KG1 (cell line): ENCODE measurements at places on chromosomes 2 and 18.

GRCh38 chr2:183926433-183926832 lies 671.9 kb upstream of the ZNF804A start:
- no peak for DNase-seq

DNA sequence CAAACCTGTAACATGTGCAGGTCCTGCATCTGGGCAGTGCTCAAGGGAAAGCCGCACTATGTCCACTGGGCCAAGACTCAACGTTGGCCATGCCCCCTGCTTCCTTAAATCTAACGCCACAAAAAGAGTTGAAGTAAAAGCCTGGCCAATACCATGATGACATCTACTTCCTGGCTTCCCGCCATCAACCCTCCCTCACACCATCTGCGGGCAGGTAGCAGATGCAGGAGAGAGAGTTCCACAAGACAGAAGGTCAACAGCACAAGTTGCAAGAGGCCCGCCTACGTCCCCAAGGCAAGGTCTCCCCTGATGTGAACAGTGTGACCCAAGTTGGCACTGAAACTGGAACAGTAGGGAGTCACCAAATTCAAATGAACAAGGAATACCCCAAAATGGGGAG lies 48.4 kb downstream of the ABCG8 start:
- DNase-seq: no peak

- DNase-seq: no peak
Observed at GRCh38 chr2:43324259-43325106, 98.1 kb upstream of the ZFP36L2 start.

GRCh38 chr2:156452971-156453370 lies 16.8 kb downstream of the GPD2 start:
- no peak for DNase-seq

GRCh38 chr2:95052307-95052706 lies 26.8 kb downstream of the MAL start:
- DNase-seq: no peak

- DNase-seq: peak; percentile 48
Observed at GRCh38 chr2:214103276-214104001, 307.4 kb upstream of the VWC2L start.

GRCh38 chr2:232497348-232497747 lies 9.7 kb upstream of the ECEL1 start:
- no peak for DNase-seq

- DNase-seq: no peak
Observed at GRCh38 chr18:79133724-79134123, 64.5 kb downstream of the ATP9B start.

GRCh38 chr18:55249550-55249949 lies 290.3 kb upstream of the CCDC68 start:
- DNase-seq: no peak

- DNase-seq: no peak
Observed at GRCh38 chr18:6509417-6509816, 94.7 kb upstream of the L3MBTL4 start.

GRCh38 chr2:105556366-105556765 lies 157.5 kb upstream of the FHL2 start:
- DNase-seq: no peak

DNA sequence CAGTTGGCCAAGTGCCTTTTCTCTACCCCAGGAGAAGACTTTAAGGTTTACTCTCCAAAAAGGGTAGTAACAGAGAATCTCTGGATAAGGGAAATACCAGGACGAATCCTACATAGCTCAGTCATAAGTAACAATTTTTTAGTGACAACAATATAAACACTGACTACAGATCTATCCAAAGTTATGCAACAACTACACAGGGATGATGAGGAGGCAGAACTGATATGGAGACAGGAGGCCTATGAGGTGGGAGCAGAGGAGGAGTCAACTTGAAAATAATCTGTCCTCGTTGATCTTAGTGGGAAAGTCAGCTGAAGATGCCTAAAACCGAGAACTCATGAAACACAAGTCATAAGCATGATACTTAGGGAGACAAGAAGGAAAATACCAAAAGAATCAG lies 40.2 kb downstream of the SLC35F5 start:
- DNase-seq: no peak

GRCh38 chr2:215929602-215930335 lies 83.6 kb downstream of the MREG start:
- no peak for DNase-seq

DNA sequence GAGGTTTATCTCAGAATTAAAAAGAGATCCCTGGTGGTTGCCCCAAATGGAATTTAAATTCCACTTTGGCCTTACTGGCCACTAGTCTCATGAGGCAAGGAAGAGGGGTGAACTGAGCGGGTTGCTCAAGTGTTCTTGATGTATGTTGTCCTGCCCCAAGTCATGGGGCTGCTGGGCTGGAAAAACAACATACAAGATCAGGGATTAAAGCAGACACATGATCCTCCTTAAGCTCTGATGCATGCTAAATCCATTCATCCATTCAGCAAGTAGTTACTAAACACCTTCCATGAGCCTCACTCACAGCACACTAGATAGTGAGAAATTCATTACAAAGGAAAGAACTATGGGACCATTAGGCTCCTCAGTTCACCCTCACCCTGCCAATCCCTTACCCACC lies 196.3 kb downstream of the MREG start:
- DNase-seq: no peak

DNA sequence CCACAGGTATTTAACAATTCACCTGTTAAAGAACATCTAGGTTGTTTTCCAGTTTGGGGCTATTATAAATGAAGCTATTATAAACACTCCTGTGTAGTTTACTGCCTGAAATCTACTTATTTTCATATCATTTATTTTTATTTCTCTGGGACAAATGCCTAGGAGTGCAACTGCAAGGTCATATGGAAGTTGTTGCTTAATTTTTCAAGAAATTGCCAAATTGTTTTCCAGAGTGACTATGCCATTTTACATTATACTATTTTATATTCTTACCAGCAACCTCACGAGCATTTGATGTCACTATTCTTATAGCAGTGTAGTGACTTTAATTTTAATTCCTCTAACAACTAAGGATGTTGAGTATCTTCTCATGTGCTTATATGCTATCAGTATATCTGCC lies 298.4 kb downstream of the EXOC6B start:
- DNase-seq: no peak
